ENCODE measurements at places on chromosomes 6 and 20. TPM values are rescaled to one million over a fixed set of nuclear protein-coding genes. Genes with fewer than 3 reads are reported as not detected.

The MBOAT1 gene
- total RNA-seq: 13.4 TPM

The RALGAPA2 gene
- 16.6 TPM for total RNA-seq

The TMC2 gene
- not detected for total RNA-seq

The MTO1 gene
- 40.7 TPM for total RNA-seq

The LY6G6D gene
- total RNA-seq: not detected

The STMND1 gene
- total RNA-seq: not detected

The GNMT gene
- not detected for total RNA-seq

GRCh38 chr6:33846226-33846625, 42.4 kb upstream of the MLN start:
- DNase-seq: no peak

DNA sequence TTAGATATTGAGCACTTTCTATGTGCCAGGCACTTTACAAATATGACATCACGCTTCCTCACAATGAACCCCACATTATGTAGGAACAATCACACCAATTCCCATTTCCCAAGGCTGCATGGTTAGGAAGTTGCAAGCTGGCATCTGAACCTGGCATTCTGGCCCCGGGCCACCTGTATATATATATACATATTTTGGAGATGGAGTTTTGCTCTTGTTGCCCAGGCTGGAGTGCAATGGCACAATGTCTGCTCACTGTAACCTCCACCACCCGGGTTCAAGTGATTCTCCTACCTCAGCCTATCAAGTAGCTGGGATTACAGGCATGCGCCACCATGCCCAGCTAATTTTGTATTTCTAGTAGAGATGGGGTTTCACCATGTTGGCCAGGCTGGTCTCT, 30.4 kb downstream of the SRC start:
- DNase-seq: no peak

GRCh38 chr20:44310664-44311639, at the start of gene FITM2:
TSS of gene FITM2 (minus strand) at chr20:44311202. CDS start at chr20:44311148, 54 bp downstream.
- DNase-seq: peak; percentile 98

DNA sequence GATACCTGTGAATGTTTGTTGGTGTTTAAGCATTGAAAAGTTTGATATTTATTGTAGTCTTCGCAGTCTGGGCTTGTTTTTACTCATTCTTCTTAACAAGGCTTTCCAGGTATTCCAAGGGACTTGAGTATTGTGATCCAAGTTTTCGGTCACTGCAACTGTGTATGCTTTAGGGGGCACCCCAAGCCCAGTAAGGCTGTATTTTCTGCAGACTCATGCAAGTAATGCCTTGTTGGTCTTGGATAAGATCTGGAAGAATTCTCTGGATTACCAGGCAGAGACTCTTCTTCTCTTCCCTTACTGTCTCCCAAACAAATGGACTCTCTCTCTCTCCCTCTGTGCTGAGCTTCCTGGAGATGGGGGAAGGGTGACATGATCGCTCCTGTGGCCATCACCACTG, 82.1 kb downstream of the RFPL4B start:
- DNase-seq: no peak

DNA sequence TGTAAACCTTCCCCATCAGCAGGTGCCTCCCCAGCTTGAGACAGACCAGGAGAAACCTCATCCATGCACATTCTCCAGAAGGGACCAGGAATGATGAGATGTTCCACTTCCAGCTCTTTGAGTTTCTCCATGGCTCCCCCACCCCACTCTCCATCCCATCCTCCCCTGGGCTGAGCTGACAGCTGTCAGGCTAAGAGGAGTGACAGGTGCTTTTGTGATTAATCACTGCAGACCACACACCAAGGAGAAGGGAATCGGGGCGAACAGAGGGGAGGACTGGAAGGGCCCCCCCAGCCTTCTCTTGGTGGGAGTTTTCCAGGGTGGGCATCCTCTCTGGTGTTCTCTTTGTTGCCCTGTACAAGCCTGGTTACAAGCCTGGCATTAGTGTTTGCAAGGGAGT, 56.1 kb upstream of the ZFAND3 start:
- DNase-seq: no peak

DNA sequence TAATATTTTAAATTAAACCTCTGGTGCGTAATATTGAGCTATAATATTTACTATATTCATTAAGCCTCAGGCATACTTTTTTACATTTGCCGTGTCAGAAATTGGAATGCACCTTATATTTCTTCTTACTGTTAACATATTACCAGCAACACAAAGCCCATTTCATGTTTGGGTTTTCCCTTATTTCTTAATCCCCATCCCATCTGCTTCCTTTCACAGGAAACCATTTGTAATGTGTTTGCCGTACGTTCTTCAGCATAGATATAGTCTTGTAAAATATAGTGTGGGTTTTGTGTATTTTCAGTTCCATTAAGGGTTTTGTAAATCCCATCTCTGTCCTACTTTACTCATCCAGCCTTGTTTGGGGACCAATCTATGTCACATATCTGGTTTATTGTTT, 6.5 kb downstream of the EYS start:
- DNase-seq: no peak

DNA sequence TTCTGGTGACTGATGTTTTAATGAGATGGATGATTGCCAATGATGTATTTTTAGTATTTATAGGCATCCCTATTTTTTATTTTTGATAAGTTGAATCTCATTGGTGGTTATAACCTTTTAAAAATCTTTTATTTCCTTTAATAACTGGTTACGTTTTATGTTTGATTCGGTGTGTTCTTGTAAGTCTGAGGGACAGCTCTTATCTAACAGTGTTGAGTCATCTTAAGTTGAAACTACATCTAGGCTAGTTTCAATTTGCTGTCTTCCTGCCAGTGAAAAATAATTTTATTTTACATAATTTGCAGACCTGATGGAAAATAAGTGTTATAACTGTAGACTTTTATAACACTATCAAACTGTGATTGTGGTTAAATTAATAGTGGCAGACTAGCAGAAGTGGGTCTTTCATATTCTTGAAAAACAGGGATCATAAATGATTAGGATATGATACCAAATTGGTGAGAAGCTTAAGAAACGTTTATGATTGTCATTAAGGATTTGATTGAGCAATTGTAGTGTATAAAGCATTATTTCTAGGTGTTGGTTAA, 4.6 kb downstream of the AFDN start:
- no peak for DNase-seq

- no peak for DNase-seq
Observed at GRCh38 chr6:2617729-2618128, 133.0 kb downstream of the MYLK4 start.
